ENCODE measurements at places on chromosomes 6 and 20.

DNA sequence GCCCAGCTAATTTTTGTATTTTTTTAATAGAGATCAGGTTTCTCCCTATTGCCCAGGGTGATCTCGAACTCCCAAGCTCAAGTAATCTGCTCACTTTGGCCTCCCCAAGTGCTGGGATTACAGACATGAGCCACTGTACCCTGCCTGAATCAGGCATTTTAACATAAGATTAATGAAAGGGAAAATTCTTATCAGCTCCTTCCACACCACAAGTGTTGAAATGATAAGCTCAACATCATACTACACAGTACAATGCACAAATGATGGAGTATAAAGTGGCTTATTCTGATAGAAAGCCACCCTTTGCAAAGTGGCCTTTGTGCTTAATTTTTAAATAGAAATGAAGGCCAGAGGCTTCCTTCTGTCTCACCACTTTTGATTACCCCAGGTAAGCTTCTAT, 71.3 kb upstream of the MCHR2 start:
- DNase-seq, result no peak

GRCh38 chr6:166588691-166589336, 2.3 kb upstream of the RAMACL start:
- no peak for DNase-seq

- DNase-seq, result no peak
These were observed 718.7 kb upstream of the ADGRB3 start for GRCh38 chr6:67916399-67916798.

- no peak for DNase-seq
These were observed 512.2 kb upstream of the MARCKS start for GRCh38 chr6:113344969-113345368.

DNA sequence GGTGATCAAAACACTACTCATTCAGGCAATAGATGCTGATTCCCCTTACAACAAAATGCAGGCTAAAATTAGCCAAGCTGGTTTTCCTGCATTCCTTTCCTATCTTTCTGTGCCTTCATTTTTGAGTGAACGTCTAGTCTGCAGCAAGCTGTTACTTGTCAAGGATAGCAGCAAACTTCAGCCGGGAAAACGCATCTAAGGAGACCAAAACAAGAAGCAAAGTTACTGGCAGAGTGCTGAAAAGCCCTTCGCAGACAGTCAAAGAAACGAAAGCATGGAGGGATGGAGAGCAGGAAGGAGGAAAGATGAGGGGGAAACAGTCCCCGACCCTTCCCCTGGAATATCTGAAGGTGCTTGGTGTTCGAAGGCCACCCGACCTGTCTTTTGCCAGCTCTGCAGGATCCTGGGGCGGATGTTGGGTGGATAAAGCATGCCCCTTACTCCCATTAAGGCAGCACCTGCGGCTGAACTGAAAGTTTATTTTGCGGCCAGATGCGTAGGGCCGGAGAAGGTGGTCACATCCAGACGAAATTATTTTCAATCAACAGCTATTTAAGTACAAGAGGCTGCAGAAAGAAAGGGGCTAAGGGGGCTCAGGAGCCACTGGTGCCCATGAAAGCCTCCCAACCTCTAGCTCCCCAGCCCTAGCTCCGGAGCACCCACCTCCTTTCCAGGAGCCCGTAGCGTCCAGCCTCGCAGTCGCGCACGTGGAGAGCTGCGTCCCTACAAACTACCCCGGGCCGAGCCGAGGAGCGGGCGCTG, 538 bp downstream of the FERMT1 start:
- no peak for DNase-seq

All from globus pallidus (tissue), 1 donor.